Effector memory CD8-positive, alpha-beta T cell (primary cell): ENCODE measurements at places on chromosomes 2 and 18.

- no peak for DNase-seq
Measured at GRCh38 chr2:235810252-235810651, 316.4 kb downstream of the AGAP1 start.

DNA sequence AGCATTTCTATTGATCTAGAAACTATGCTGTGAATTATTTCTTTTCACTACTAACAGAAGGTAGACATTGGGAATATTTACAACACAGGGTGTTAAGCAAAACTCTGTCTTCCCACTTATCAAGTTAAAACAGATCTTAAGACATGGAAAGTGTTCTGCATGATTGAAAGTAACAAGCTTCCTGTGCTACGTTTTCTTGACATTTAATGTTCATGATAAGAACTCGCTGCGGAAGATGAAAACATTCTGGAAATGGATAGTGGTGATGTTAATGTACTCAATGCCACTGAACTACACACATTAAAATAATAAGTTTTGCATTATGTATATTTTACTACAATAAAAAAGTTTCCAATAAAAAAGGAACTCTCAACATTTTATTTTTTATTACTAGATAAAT lies 74.4 kb upstream of the SCN7A start:
- DNase-seq = no peak

GRCh38 chr2:181474222-181474881 lies 17.2 kb downstream of the ITGA4 start:
- no peak for DNase-seq

- no peak for DNase-seq
Measured at GRCh38 chr18:79852561-79853302, 55.0 kb downstream of the KCNG2 start.

DNA sequence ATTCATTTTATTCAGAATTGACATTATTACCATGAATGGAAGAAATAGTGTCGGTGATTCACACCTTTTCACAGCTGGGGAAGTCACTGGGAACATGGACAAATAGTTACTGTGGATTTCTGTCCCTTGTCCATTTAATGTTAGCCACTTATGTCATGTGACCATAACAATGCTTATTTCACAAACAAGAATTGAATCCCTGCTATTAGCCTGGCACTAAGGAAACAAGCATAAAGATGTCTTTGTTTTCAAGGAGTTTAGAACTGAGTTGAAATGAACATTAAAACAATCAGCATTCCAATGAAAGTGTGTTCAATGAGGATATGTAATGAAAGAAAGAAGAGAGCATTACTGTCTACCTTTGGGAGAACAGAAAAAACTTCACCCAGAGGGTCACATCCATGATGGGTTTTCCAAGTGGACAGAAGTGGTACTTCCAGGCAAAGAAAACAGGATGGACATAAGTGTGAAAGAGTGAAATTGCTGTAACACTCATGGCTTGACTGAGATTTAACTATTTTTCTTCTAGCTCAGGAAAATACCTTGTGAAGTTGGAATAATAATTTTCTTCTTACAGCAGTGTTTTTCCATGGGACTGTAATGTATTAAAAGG lies 324.5 kb upstream of the UBE2E3 start:
- no peak for DNase-seq

- no peak for DNase-seq
Measured at GRCh38 chr2:108910541-108911396, 78.3 kb downstream of the EDAR start.

- DNase-seq = no peak
Measured at GRCh38 chr2:65076345-65076710, 20.1 kb downstream of the CEP68 start.

DNA sequence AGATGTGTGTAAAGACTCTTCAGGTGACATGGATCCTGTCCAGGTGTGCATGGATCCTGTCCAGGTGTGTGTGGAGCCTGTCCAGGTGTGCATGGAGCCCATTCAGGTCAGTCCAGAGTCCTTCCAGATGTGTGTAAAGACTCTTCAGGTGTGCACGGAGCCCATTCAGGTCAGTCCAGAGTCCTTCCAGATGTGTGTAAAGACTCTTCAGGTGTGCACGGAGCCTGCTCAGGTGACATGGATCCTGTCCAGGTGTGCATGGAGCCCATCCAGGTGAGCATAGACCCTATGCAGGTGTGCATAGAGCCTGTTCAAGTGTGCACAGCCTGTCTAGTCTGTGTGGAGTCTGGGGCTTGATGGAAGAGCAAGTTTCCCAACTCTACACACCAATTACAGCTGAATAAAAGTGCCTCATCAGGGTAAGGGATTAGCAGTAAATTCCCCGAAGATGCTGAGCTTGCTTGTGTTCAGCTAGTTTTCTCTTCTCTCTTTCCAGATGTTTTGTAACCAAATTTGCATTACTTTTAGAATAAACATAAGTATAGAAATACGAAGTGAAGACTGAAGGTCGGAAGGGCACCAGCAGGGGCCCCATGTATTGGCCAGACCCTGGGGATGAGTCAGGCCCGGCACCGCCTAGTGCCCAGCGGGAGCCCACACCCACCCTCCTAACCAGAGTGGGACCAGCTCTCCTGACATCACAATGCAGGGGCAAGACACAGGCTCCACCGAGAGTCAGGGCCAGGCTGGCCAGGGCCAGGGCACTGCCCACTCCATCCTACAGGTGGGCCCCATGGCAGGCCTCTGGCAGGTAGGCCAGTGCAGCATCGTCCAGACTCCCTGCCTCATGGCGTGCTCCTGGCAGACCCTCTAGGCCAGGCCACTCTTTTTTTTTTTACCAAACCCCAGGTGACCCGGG lies 38.6 kb upstream of the GPC1 start:
- no peak for DNase-seq

DNA sequence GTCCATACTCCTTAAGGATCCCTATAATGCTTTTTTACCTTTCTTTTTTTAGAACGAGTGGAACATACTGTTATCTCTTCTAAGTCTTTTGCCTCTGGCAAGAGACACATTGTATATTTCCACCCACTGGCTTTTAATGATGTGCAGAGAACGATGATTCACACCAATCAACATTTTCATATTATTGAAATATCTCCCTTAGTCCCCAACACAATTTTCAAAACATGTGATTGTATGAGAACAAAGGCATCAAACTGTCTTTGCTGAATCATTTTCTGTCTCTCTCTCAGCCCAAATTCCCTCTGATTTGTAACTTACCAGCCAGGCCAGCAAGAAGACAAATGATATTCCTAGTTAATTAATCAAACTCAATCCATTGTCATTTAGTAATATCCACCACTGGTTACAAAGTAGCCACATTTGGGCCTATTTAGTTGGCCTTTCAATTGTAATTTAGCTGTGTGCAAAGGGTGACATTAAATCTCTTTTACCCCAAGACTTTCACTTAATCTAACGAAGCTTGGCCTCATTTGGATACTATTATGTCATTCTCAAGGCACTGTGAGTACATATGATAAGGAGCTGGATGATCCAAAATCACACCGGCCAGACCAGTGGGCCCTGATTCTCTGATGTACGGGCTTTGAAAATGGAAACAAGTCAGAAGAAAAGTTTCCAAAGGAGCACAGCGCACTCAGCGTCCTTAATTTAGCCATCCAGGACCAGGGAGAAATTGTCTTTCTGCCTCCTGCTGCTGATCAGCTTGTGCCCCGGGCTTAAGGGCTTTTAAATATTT lies 185.1 kb downstream of the SCG2 start:
- no peak for DNase-seq
